ENCODE measurements at places on chromosomes 4 and X.
A peak's percentile ranks its signal among the peaks of the same experiment; 100 is the strongest.

GRCh38 chr4:65028592-65028991 is 619.3 kb upstream of the TECRL start:
- no peak for DNase-seq

DNA sequence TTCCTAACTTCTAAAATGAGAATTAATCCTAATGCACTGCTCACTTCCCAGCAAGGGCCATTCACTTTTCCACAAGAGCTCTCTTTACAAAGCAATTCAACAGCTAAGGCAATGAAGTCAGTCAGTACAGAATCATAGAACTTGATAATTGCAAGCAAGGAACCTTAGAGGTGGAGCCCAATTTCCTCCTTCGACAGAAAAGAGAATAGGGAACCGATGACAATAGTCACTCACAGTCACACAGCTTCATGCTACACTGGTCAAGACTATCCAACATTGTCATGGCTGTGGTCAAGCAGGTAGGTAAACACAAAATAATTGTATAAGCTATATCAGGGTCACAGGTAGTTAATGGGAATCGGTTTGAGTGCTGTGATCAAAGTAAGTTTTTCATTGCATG is 90.0 kb downstream of the ELOVL6 start:
- DNase-seq = no peak

DNA sequence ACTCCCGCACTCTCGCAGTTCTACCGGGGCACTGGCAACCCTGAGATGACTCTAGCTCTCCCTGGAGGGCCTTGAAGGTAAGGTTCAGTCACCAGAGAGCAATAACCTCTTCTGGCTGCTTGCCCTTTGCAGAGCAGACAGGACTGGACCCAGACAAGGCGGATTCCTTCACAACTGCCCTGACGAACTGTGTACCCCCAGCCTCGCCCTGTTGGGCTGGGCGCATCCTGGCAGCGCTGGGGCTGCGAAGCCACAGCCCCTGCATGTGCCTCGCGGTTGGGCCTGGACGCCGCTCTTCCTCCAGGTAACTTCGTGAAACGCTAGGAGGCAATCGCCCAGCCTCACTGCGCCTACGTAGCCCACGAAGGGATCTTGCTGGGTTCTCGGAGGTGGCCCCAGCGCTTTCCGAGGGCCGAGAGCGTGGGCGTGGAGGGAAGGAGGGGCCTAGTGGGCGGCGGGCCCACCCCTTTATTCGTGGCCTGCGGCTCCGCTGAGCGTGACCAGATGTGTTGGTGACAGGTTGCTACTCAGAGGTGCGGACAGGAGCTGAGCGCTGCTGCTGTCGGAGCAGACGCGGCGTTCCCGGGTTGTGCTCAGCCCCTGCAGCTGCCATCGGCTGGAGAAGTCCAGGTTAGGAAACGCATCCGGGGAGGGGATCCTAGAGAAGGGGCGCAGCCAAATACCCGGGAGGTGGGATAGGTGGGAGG is 1.9 kb upstream of the MAMLD1 start:
- peak; percentile 34 for DNase-seq

GRCh38 chr4:130092187-130093015 is 996.4 kb downstream of the C4orf33 start:
- no peak for DNase-seq

GRCh38 chr4:15215109-15215508 is 212.7 kb upstream of the C1QTNF7 start:
- no peak for DNase-seq

GRCh38 chr4:101031971-101032370 is 315.4 kb downstream of the PPP3CA start:
- no peak for DNase-seq

- no peak for DNase-seq
Measured at GRCh38 chr4:48153791-48154550, 19.9 kb upstream of the TXK start.

GRCh38 chr4:7821245-7822136 is 118.2 kb downstream of the AFAP1 start:
- no peak for DNase-seq

DNA sequence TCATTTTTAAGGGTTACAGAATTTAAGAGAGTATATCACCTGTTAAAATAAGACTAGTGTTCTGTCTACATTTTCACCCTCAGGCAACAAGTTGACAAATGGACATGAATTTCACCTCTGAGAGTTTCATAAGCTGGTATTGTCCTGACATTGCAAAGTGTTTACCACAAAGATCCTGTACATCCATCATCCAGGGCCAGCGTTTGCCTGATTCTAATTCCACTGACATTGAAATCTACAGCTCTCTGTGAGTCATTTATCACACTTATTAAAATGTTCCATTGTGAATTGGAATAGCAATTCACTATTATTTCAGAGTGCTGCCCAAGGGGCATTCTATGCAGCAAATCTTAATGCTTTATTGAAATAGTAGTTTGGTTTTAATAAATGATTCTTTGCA is 1499.4 kb upstream of the PCDH7 start:
- DNase-seq = no peak
